RPMI7951 (cell line): ENCODE measurements at places on chromosomes 5 and 9. TPM values are rescaled to one million over a fixed set of nuclear protein-coding genes. Genes with fewer than 3 reads are reported as not detected.

SLC4A9 gene
- not detected in 2 replicates for total RNA-seq

SHC3 gene
- total RNA-seq: 1.7 and 2.1 TPM in 2 replicates

CYSRT1 gene
- 0.36 and 1.1 TPM in 2 replicates for total RNA-seq

DNM1 gene
- total RNA-seq: 16.1 and 17.4 TPM in 2 replicates

ASTN2 gene
- 4.0 and 5.2 TPM in 2 replicates for total RNA-seq

PCDHB10 gene
- 0.60 and 0.78 TPM in 2 replicates for total RNA-seq

PTGER4 gene
- total RNA-seq: 1.2 and 2.2 TPM in 2 replicates
